ENCODE measurements at places on chromosomes 3 and 15.

DNA sequence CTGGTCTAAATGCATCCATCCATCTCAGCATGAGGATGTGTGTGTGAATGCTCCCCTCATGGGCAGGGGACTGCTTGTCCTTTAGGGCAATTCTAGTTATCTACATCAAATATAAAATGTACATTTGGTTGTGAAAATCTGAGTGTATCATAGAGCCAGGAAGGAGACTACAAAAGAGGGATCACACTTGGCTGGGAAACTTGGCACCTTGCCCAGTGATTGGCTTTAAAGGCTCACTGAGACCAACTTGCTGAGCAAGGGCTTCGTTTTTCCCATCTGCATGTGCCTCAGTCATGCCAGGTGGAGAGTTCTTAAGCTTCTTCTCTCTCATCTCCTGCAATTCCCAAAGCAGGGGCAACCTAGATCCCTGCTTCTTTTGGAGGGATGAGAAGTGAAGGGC is 5.2 kb downstream of the CAPN3 start:
- DNase-seq = no peak

DNA sequence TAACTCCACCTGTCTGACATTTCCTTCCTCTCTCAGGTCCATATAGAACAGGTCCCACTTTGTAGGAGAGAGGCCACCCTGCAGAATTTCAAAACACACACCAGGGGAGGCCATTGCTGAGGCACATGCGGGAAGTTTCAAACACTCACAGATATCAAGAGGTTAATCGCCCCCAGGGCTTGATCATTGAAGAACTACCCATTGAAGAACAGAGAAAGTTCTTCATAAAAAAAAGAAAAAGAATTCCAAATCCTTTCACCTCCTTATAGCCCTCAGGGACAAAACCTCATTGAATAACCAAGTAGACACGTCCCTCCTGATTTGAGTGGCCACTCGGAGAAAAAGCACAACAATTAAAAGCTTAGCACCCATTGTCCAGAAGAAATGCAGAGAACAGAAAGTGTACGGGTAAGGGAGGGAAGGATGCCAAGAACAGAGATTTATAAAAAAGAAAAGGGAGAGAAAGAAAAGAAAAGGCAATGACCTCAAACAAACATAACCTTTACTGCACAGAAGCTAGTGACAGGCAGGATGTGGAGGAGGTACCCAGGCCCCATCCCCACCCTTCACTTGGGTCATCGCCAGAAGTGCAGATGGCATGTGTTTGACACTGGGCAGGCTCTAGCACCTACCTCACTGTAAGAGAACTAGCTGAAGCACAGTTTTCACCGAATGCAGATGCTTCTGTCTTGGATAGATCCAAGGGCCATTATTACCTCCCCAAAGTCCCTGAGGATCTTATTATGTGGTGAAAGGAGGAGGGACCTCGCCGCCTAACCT is 112.3 kb upstream of the HES1 start:
- DNase-seq = no peak

GRCh38 chr3:87218560-87218959 is 8.5 kb upstream of the CHMP2B start:
- DNase-seq = no peak

DNA sequence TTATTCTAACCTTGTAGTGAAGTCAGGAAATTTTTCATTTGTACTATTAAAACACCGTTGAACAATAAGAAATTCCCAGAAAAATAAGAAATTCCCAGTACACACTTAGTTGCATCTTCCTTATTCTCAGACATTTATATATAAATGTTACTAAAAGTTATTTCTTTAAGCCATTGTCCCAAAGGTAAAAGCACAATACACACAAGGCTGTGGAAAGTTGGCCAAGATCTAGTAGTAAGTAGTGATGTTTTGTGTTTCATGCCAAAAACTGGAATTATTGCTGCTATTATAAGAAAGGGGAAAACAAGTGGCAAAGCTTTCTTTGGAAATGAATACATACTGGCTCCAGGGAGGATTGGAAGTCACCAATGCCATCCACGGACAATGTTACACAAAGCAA is 802.5 kb upstream of the DPPA4 start:
- no peak for DNase-seq

GRCh38 chr15:46525984-46526725 is 891.3 kb downstream of the SQOR start:
- no peak for DNase-seq

DNA sequence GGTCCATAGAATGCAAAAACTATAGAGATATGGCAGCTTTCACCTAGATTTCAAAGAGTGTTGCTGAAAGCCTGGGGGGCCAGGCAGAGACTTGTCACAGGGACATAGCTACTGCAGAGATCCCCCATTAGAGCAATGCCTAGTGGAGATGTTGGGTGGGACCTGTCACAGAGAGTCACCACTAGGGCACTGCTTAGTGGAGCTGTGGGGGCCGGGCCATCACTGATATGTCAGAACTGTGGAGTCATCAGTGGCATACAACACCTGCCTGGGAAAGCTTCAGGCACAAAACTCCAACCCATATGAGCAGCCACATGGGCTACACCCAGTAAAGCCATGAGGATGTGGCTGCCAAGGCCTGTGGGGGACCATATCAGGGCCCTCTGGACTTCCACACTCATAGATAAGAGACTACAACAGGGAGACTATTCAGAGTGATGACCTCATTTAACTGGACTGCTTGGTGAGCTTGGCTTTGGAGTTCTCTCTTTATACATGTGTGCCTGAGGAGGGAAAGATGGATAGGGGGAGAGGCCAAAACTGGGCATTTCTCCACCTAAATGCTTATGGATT is 176.3 kb downstream of the ZNF621 start:
- DNase-seq = no peak

GRCh38 chr15:89751748-89752147 is 699 bp upstream of the MESP1 start:
- no peak for DNase-seq

GRCh38 chr3:183560607-183561006 is 5.1 kb upstream of the KLHL6 start:
- no peak for DNase-seq

All from fibroblast of skin of left biceps (primary cell).